ENCODE measurements at places on chromosomes 12 and 14.

- no peak for DNase-seq
Observed at GRCh38 chr14:33917661-33918060, 33.2 kb downstream of the EGLN3 start.

DNA sequence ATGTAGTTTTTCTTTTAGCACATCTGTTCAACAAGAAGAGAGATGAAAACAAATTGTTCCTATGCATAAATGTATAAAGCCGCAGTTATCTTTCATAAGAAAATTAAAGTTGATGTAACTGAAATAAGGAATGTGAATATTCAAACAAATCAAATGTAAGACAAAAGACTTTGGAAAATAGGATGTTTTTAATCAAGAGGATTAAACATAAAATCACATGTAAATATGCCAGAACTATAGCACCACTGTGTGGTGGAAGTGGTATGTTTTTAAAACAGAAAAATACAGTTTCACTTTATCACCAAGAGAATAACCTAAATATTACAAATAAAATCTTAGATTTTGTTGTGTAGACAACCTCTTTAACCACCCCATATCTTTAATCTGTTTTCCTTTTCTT lies 40.4 kb downstream of the CAPS2 start:
- no peak for DNase-seq

DNA sequence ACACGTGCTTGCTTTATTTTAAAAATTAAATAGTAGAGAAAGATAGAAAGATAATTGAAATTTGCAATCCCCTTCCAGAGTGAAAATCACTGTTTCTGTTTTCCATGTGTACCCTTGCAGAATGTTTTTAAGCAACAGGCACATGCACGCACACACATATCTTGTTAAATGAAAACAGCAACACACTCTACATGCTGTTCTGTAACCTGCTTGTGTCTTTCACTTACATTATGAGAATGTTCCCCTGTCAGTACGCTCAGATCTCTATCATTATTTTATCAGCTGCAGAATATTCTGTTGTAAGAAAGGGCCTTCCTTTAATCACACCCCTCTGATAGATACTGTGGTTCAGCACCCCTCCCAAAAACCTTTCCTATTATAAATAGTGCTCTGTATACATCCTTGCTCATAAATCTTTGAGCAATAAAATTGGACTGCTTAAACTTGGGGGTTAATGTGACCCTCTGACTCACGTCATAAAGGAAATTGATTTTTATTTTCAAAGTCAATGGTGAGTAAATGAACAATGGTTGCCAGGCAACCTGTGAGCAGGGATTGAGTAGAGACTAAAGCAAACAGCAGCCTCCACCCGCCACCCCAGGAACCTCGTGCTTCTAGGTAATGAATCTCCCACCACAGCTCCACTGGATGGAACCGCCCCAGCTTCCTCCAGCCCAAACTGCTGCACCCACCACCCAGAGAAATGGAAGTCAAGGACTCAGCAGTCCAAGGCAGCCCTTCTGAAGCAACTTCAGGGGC lies 31.9 kb upstream of the CHGA start:
- no peak for DNase-seq

DNA sequence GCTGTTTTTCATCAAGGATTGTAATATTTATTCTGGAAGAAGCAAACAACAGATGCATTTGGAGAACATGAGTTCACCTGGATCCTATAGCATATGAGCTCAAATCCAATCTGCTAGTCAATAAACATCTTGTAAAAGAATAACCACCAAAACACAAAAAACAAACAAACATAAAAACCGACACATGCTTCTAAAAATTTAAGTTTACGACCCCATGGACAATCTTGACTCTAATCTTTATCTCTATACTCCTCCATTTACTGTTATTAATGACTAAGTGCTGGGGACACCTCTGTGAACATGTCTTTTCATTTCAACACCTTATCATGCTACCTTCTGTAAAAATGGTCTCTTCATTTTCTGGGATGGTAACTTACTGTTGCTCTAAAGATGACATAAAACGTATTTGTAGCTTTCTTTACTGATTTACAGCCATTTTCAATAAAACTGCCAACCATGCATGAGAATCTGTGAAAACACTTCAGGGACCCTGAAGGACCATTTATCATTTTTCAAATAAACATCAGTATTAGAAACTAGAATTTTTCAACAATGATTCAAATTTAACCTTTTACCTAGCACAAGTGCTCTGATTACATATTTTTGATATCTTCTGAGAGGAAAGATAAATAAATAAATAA lies 123.8 kb upstream of the SOX5 start:
- DNase-seq = no peak

DNA sequence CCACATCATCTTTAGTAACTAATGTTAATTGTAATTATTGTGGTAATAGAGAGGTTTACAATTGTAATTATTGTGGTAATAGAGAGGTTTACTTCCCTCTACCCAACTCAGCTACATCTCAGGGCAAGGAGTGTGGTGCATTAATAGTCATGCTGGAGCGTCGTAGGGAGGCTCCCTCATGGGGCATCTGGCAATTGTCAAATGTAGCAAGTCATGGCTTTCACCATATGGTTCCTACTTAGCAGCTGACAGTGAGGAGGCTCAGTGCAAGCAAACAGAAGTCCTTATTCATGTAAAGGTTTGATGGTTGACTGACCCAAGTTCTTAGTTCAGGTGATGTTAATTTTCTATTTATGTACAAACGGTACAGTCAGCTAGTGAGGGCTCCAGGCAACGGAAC lies 1012.0 kb downstream of the FLRT2 start:
- DNase-seq = no peak

DNA sequence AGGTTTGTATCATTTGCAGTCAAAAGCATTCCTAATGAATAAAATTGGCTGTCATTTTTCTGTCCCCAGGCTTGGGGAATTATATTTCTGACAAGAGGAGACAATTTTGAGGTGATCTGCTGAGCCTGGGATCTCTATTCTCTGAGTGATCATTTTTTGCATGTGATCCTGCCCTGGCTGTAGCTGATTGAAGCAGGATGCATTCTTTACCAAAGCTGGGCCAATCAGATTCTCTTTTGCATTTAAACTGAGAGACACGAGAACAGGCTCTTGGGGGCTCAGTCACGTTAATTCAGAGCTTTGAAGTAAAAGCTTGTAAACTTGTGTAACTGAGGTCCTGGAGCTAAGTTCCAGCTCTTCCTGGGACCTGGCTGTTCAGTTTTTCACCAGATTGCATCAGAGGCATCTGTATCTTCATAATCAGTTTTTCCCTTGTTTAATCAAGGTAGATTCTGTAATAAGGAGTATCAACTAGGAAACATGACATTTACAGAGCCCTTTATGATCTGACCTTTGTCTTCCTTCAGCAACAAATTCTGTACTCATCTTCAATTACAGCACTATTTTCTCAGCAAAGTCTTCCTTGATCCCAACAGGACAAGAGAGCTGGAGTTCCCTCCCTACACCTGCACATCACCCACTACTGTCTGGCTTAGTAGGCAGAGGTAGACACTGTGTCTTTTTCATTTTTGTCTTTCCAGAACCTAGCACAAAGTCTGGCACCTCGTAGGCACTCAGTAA lies 35.0 kb upstream of the MANSC4 start:
- no peak for DNase-seq

DNA sequence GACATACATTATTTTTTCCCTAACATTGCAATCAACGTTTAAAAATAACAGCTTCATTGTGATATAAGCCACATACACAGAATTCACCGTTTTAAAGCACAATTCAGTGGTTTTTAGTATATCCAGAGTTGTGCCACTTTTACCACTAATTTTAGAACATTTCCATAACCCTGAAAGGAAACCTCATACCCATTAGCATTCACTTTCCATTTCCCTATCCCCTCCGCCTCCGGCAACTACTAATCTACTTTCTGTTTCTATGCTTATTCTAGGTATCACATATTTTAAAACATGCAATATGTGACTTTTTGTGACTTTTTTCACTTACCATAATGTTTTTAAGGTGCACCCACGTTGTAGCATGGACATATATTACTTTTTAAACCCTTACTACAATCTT lies 55.6 kb upstream of the ISM2 start:
- DNase-seq = no peak

- no peak for DNase-seq
Observed at GRCh38 chr12:12927211-12928079, 24.5 kb downstream of the GPRC5D start.

DNA sequence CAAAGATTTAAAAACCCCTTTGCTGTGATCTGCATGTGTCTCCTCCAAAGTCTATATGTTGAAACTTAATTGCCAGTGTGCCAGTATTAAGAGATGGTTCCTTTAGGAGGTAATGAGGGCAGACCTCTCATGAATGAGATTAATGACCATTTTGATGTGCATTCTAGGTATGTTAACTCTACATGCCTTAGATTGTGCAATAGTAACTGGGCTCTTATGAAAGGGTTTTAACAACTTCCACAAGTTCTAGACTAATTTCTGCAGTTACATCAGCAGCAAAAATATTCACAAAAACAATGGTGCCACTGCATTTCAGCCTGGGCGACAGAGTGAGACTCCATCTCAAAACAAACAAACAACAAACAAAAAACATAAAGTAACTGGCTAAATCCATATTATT lies 3.8 kb upstream of the TAS2R10 start:
- DNase-seq = no peak

DNA sequence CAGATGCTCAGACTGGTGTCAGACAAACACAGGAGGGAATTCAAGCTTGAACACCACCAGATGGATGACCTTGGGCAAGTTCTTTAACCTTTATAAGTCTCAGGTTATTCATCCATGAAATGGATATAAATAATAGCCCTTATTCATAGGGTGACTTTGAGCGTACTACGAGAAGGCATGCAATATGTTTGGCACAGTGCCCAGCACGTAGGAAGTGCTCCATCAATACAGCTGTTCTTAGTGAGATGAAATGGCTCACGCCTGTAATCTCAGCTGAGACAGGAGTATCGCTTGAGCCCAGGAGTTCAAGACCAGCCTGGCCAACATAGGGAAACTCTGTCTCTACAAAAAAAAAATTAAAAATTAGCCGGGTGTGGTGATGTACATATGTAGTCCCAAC lies 84.8 kb upstream of the FICD start:
- no peak for DNase-seq

- DNase-seq = no peak
Observed at GRCh38 chr12:22488478-22488877, 55.9 kb downstream of the C2CD5 start.

- DNase-seq = no peak
Observed at GRCh38 chr12:114851981-114852380, 168.0 kb upstream of the TBX3 start.

GRCh38 chr12:55400229-55400628 lies at the start of gene OR6C65:
Gene OR6C65 (plus strand): TSS chr12:55400529. CDS start chr12:55400529, 0 bp downstream.
- DNase-seq = no peak

DNA sequence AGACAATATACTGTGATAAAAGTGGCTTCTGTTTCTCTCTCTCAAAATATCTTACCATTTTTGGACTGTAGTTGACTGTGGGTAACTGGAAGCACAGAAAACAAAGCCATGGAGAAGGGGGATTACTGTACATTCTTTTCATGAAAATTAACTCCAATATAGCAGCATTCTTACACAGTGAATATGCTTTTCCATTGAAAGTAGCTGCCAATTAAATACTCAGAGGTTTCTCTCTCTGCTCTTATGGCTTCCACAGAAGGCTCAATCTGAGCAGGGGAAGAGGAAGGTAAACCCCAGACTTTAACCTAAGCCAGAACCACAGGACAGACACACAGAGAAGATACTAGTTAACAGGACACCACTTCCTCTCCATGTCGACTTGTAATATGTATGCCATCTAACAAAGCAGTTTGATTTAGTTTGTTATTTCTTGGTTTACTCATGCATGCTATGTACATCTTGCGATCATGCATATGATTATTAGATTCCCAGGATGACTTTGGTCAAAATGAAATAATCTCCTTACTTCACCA lies 150.2 kb downstream of the SSPN start:
- no peak for DNase-seq

DNA sequence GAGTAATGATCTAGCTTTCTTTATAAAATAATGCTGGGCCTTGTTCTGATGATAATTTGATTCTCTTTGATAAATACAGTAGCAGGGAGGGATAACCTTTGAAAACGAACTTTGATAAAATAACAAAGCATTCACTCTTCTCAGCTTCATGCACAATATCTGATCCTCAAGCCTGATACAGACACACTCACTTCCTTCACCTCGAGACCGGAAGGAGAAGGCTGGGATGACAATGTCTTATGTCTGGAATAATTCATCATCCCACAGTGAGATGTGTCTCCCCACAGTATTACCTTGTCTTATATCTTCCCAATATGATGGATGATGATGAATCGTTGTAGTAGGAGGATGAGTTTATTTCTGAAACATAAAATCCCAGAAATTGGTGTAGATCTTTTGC lies 15.5 kb upstream of the NR1H4 start:
- DNase-seq = no peak

GRCh38 chr12:101013993-101014392 lies 196.0 kb downstream of the SLC5A8 start:
- DNase-seq = no peak

- DNase-seq = no peak
Observed at GRCh38 chr12:100651108-100651507, 77.6 kb downstream of the GAS2L3 start.

DNA sequence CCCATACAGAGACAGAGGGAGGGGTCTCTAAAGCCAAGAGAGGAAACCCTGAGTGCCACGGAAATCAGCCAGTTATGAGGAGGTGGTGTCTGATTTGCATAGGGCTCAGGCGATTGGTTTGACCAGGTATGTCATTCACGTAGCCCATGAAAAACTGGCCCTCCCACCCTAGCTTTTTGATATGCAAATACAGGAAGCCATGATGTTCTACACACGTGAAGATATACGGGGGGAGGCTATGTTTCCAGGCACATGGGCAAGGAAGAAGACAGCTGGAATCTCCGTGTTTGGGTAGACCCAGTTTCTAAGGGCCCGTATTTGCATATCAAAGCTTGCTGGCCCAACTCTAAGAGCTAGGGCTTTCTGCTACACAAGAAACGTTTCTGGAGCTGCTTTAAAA lies 717.8 kb upstream of the SEL1L start:
- DNase-seq = no peak

DNA sequence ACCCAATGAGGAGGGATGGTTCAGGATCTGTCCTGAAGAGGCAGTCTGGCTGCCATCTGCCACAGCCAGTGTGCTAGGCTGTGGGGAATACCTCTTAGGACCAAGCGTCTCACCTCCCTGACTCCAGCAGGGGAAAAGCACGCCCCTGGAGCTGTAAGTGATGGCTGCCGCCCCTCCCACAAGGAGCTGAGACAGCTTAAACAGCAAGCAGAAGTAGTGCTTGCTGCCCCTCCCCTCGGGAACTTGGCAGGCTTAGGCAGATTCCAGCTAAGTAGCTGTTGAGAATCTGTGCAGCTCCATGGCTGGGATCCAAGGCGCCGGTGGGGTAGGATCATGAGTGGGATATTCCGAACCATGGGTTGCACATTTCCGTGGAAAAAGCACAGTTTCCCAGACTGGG lies 360.4 kb upstream of the MDGA2 start:
- no peak for DNase-seq
